ENCODE measurements at places on chromosomes 1 and 21. TPM values are rescaled to one million over a fixed set of nuclear protein-coding genes. Genes with fewer than 3 reads are reported as not detected.
A peak's percentile ranks its signal among the peaks of the same experiment; 100 is the strongest.

DNA sequence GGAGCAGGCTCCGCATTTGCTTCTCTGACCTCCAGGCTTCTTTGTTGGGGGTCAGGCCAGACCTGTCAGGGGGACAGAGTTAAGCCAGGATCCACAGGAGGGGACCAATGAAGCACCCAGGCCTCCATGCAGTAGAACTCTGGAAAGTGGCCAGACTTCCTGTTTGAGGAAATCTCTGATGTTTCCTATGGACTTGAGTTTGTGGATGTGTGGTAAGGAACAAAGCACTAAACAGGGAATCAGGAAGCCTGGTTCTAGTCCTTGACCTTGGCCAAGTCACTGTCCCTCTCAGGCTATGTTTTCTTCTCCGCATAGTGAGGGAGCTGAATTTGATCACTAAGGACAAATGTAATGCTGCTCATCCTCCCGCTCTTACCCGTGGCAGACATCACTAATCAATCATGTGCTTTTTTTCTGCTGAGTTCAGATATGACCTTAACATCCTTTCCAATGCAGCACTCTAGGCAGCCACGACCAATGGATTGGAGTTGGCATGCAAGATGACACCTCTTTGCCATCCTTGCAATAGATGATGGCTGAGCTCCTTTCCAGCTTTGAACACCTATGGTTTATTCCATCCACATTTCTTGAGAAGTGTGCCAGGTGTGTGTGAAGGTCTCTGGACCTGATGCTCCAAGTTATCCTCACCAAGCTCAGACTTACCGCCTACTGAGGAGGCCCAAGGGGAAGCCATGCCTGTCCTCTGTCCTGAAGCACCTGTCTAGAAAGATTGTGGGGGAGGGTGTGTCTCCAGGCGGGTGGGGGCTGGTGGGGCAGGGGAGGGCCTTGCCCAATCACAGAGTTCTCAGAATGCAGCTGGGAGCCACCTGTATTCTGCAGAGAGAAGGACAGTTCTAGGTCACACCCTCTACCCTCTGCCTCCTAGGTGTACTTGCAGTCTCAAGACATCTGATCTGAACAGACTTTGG, 9.9 kb downstream of the SH2D2A start:
- no peak for DNase-seq

DNA sequence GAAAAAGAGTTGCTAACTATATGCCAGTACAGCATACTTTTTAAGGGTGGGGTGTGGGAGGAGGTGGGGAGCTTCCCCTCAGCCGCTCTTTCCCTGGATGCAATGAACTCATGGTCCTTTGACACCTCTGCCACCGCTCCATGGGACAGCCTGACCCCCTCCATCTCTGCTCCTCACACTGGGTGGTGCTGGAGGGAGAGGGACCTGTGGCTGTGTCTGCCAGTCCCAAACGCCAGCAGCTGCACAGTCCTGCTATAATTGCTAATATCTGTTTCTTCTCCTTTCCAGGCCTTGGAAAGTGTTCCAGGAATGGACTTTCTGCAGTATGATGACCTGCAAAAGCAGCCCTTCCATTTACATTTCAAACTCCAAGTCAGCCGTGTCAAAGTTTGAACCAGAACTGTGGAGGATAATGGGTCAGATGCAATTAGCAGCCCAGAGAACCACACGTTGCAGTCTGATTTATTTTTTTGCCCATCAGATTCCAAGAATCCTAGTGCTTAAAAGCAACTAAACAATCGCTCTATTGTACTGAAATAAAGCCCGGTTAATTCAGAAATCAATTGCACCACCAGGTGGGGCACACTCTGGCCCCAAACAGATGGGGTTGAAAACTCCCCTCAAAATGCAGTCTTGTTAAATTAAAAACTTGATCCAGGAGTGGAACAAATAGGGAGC, 160.7 kb upstream of the LMO4 start:
- DNase-seq: no peak

GRCh38 chr21:46585191-46585953, 19.5 kb downstream of the S100B start:
- DNase-seq: no peak

GRCh38 chr1:119482517-119483425, 24.2 kb upstream of the HSD3B1 start:
- DNase-seq: no peak

DNA sequence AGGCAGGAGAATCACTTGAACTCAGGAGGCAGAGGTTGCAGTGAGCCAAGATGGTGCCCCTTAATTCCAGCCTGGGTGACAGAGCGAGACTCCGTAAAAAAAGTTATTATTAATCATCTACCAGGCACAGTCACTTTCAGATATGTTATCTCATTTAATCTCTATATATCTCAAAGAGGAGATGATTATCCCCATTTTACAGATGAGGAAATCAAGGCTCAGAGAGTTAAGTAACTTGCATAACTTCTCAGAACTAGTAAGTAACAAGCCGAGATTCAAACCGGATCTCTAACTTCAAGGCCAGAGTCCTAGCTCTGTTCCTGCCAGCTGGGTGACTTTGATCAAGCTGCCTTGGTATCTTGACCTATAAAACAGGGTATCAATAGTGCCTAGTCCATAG, 17.5 kb downstream of the DIO1 start:
- DNase-seq: no peak

GRCh38 chr1:8597455-8597854, 220.0 kb downstream of the RERE start:
- DNase-seq: no peak

- DNase-seq: no peak
Observed at GRCh38 chr1:26409191-26409807, 1.3 kb upstream of the LIN28A start.

DNA sequence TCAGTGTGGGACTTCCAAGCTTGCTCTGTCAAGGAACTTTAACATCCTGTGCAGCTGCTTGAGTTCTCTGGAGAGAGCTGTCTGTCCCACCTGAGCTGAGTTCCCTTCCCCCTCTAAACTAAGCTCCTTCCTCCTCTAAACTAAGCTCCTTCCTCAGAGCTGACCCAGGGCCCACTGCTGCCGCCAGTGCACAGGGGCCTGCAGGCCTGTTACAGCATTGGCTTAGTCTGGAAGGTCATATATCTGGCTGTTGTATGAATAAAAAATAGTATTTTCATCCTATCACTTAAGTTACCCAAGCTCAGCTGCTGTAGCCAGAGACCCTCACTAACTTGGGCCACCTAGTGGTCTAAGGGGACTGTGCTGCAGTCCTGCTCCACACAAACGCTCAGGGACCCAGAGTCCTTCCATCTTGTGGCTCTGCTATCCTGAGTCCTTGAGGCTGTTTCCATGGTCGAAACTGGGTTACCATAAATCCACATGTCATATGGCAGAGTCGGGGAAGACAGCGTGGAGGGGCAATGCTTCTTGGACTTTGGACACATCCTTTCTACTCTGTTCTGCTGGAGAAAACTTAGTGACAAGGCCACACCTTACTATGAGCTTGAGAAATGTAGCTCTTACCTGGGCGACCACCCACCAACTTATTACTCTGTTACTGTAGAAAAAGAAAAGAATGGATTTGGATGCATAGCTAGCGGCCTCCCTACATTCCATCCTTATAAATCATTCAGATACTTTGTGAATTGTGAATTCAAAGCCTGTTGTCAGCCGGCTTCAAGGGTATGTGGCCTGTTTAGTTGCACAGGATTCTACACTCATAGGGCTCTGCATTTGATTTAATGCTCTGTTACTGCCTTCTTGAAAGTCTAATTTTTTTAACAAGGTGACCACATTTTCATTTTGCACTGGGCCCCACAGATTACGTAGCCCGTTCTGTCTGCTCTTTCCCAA, 71.4 kb upstream of the GCLM start:
- DNase-seq: peak; percentile 7

DNA sequence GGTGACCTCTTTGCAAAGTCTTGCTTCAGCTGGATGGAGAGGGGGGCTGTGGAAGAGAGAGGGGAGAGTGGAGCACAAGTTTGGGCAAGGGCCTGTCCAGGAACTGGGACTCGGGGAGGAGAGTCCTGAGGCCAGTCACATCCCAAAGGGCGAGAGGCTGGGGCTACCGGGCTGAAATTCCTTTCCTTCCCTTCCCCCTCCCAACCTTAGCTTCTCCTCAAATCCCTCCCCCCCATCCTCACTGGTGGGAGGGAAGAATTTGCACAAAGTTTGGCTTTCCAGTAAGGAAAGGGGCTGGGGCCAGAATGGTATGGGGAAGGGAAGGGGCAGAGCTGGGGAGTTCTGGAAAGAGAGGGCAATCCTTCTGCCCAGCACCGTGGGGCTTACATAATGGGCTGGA, 854 bp downstream of the CNTN2 start:
- DNase-seq: no peak

The CYP4Z1 gene
- not detected for total RNA-seq

The OSCP1 gene
- 2.8 TPM for total RNA-seq

The FAF1 gene
- 73.1 TPM for total RNA-seq

The LAMC1 gene
- 0.46 TPM for total RNA-seq

The KDF1 gene
- total RNA-seq: 0.39 TPM

Measured in activated CD4-positive, alpha-beta T cell treated with anti-CD3 and anti-CD28 coated beads for 36 hours (primary cell).